Right renal cortex interstitium (tissue), 3 donors: ENCODE measurements at places on chromosomes 2 and 18.

- no peak for DNase-seq
Measured at GRCh38 chr2:70984576-70985282, 6.3 kb downstream of the ANKRD53 start.

DNA sequence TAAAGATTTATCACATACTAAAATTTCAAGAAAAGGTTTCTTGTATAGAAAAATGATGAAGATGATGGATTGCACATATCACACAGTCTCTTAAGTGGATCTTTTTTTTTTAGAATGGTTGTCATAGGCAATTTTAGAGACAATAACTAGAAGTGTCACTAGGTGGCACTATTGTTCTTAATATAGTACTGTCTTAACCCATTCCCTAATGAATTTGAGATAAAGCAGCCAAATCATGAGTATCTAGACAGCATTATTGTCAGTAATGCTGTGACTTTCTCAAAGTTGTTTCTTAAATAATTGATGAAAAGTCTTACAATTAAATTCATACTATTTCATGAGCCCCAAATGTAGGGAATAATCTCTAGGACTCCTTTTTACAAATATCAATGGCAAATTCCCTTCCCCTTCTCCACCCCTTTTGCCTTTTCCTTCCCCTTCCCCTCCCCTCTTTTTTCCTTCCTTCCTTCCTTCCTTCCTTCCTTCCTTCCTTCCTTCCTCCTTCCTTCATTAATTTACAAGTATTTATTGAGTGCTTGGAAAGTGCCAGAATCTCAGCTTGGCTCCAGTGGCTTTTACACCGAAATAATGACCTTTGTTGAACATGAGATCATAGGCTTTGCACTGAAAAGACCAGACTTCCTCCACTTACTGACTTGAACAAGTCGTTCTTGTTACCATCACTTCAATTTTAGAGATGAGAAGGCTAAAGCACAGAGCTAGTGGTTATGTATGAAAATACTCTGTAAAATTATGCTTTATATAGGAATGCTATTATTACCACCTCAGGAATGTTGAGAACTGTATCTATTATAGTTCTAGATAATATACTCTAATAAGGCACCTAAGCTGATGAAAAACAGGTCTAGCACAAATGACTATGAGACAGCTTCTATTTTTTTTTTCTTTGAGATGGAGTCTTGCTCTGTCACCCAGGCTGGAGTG, 19.8 kb downstream of the MYL12B start:
- peak; percentile 71 for DNase-seq

DNA sequence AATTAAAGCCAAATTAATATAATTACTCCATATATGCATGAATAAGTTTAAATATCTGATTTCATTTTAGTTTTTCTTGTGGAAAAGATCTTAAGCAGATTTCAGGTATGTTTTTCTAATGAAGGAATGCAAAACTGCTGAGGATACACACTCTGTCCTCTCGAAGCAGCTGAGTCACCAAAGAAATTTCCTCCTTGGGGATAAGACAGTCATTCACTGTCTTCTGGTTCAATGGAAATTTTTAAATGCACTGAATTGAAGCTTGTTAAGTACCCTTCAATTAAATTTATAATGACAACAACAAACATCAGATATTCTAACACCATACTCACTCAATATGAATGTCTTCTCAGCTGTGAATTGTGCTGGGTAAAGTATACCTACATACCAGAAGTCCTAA, 101.5 kb upstream of the DNER start:
- no peak for DNase-seq

- DNase-seq: no peak
Measured at GRCh38 chr2:83386549-83386948, 1072.5 kb downstream of the SUCLG1 start.

GRCh38 chr18:79616651-79617510, 62.7 kb upstream of the CTDP1 start:
- no peak for DNase-seq

- DNase-seq: no peak
Measured at GRCh38 chr2:240440251-240440650, 4.8 kb downstream of the GPC1 start.

DNA sequence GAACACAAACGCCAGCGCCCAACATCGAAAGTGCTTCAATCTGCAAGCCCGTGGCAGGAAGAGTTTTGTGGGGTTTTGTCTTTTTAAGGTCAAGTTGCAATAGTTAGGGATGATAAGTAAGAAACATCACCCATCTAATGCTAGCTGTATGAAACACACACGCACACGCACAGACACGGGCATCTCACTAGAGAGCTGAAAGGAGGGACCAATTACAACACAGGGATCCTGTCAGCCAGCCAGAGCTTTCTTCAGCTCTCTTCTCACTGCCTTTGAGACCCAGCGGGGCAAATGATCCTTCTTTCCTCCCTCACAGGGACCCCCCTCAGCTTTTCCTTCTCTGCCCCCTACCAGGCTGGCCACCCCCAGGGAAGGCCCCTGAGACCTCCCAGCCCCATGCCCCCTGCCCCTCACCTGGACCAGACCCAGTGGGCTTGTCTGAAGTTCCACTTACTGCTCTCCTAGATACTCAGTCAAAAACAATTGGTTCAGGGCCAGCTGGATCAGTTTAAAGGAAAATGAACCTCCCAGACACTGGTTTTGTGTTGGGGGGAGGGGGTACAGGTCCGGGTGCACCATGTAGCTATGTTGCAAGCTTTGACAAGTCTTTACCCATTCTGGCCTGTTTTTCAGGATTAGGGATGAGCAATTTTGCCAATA, 17.9 kb downstream of the CYP26B1 start:
- no peak for DNase-seq

DNA sequence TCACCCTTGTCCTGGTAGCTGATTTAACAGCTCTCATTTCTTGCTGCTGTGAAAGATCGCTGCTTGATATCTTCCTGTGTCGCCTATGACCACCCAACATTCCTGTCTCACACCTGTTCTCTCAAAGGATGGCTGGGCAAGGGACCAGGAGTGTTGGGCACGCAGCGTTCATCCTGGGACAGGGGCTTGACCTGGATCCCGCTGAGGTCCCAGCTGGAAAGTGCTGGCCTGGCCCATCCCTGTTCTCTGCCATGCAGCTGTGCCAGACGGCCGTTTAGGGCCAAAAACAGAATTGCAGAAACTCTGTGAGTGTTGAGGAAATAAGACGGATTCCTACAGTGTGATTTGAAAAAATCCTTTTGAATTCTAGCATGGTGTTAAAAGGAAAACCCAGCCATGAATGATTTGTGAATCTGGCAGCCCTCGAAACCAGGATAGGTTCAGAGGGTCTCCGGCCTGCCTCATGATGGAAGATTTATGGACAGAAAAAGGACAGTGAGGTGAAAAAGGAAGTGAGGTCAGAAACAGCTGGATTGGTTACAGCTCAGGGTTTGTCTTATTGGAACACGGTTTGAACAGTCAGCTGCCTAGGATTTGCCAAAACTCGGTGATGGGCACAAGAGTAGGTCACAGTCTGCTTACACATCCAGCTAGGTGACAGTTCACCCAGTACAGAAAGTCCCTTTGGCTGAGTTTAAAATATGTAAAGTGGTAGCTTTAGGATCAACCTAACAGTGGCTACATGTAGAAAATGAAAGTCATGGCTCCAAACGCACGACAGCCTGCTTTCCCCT, 164.8 kb downstream of the DCDC2C start:
- no peak for DNase-seq

- DNase-seq: no peak
Measured at GRCh38 chr2:96159084-96159830, 14.0 kb upstream of the DUSP2 start.

DNA sequence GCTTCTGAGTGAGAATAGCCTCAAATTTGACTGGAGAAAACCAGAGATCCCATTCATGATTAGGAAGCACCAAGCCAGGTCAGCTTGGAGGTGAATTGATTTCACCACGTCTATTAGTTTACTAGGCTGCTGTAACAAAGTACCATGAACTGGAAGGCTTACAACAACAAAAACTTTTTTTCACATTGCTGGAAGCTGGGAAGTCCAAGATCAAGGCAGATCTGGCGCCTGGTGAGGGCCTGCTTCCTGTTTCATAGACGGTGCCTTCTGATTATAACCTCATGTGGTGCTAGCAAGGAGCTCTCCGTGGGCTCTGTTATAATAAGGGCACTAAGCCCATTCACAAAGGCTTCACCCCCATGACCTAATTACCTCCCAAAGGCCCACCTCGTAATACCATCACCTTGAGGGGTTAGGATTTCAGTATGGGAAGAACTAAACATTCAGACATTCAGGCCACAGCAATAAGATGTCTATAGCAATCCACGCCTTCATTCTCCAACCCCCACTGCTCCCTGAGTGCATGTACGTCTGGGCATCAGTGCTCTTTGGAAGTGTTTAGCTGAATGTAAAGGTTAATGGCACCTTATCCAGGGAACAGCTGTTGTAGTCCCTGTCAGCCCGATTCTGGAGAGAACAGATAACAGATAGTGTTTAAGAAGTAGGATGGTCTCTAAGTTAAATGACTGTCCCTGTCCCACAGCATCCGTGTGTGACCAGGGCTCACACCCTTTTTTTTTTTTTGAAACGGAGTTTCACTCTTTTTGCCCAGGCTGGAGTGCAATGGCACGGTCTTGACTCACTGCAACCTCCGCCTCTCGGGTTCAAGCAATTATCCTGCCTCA, 89.2 kb downstream of the SOCS6 start:
- no peak for DNase-seq

DNA sequence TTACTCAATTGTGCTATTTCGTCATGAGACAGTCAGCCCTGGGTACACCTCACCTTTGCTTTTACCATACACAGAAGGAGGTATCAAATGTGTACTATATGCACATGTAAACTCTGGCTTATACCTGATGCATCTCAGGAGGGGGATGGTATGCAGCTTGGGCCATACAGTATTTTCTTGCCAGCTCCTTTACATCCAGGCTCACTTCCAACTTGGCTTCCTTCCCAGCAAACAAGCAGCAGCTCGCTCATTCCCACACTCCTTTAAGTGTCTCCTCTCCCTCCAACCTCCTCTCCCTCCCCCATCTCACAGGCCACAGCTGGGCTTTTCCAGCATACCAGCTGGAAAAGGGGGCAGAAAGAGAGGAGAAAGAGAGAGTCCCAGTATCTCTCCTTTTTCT, 9.6 kb downstream of the MARCHF4 start:
- no peak for DNase-seq

DNA sequence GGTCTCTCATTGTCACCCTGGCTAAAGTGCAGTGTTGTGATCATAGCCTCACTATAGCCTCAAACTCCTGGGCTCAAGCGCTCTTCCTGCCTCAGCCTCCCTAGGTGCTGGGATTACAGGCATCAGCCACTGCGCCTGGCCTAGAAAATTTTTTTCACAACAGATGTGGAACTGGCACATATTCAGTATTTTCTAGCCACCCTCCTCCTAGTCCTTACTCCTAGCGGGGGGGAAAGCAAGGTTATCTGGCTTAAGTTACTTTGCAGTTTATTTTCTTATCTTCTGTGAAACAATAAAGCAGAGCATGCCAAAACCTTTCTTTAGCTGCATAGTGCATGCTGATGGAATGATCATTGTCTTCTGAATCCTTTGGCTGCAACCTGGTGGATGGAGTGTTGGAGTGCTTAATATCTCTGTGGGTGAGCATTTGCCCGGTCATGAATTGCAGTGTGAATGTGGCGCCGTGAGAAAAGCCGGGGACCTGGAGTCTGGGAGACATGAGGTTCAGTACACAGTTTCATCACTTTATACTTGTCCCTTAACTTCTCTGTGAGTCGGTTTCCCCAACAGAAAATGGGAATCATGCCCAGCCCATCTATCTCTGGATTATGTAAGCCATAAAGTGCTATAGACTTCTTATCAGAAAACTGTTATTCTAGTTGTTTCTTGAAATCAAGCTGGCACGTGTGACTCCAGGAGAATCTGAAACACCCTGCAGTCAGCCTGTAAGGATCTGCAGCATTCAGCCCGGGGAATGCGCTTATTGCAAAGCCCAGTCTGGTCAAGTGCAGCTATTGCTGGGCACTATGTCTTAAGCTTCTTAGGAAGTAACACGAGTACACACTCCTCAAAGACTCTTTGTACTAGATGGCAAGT, 38.2 kb upstream of the MAP3K20 start:
- DNase-seq: no peak

- no peak for DNase-seq
Measured at GRCh38 chr2:36376319-36376765, 20.8 kb downstream of the CRIM1 start.

DNA sequence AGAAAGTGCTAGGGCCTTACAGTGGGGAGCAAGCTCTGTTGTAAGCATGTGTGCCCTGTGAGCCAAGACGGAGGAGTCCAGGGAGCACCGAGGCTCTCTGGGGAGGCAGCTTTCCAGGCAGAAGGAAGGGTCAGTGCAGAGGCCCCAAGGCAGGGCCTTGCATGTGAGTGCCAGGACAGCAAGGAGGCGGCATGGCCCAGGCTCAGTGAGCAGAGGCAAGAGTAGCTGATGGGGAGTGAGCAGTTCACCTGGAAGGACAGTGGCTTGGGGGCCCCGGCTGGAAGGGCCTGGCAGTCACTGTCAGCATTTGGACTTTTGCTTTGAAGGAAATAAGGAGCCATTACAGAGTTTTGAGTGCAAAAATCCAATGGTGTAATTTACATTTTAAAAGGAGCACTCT, 223.8 kb upstream of the RAB12 start:
- no peak for DNase-seq

DNA sequence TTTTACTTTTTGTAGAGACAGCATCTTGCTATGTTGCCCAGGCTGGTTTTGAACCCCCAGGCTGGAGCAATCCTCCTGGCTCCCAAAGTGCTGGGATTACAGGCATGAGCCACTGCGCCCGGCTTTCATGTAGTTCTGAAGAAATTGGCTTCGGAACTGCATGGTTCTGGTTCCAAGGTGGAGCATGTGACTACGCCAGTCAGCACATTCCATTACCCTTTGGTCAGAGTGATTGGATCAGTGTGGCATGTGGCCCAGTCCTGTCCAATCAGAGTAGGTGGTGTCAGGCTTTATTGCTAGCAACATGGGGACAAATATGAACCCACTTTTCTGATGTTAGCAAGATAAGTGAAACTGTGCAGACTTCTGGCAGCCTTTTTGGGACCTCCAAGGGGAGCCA, 16.3 kb upstream of the ATOH8 start:
- DNase-seq: no peak

DNA sequence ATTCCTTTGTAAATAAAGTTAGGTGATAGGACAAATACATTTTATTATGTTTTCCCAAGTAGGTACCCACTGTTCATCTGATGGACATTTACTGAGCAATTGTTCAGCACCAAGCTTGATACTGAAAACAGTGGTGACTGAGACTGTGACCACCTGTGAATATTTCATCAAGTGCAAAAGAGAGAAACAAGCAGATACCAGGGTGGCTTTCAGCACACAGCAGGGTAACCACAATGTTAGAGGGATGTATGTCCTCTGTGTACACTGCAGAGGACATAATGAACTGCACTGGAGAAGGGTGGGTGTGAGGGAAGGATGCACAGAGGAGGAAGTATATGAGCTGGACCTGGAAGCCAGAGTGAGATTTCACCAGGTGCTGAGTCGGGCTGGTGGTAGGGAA, 411.8 kb downstream of the RAD51AP2 start:
- DNase-seq: no peak

- no peak for DNase-seq
Measured at GRCh38 chr2:149185942-149186490, 144.4 kb upstream of the LYPD6 start.

- DNase-seq: no peak
Measured at GRCh38 chr2:100248971-100249370, 73.3 kb downstream of the LONRF2 start.
